ENCODE measurements at places on chromosomes 13 and 19.
A peak's percentile ranks its signal among the peaks of the same experiment; 100 is the strongest.

DNA sequence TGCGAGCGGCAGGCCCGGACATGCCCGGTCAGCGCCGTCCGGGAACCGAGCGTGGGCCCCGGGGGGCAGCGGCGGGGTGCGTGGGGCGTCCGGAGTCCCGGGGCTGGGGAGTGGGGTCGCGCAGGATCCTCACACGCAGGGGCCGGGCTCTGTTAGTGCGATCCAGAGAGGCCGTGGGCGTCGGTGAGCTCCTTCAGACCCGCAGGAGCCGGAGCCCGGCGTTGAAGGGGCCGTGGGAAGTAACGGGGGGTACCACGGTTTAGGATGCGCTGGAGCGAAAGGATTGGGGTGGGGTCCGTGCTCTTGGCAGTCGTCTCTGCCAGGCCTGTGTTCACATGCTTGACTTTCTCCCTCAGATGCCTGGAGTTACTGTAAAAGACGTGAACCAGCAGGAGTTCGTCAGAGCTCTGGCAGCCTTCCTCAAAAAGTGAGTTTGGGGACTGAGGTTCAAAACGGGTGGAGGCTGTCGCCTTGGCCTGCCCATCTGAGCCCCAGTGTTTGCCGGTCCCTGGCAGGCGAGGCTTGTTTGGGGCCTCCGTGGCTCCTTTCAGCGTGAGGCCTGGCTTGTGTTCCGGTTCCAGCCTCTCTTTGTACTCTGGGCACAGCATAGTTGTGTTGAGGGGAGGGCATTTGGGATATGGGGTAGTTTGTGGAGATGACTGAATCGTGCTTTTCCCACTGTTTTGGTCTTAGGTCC, 512 bp downstream of the RPS19 start:
- no peak for DNase-seq

DNA sequence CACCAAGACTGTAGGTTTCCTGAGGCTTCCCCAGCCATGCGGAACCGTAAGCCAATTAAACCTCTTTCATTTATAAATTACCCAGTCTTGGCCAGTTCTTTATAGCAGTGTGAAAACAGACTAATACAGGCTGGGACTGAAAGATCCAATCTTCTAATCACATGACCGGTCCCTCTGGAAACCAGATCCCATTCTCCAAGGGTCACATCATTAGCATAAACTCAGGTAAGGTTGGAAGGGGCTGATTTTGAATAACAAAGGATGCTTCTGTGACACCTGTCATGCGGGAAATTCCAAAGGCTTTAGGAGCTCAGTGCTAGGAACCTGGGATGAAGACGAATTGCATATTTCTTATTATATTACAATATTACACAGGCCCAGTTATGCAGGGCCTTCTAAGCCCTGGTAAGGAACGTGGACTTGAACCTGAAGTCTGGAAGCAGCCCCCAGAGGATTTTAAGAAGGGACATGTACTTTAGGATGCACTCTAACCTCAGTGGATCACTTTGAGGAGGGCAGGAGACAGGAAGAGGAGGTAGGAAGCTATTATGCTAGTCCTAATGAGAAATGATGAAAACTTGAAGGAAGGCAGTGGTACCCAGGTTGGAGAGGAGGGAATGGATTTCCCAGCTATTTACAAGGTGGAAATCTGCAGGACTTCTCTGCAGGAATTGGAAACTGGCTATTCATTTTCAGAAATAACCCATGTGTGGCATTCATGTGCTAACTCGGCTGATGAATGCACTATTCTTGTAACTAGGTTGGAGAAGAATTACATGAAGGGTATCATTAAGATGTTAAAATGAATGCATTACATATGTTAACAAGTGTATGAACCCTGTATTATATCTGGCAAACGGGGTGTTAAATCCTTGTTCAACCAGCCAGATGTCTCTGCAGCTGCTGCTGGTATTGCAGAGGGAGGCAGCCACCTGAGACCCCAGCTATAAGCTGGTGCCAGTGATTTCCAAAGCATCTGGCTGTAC, 19.3 kb downstream of the TNFSF11 start:
- no peak for DNase-seq

- DNase-seq, result no peak
Observed at GRCh38 chr19:50790922-50791467, 780 bp downstream of the ACP4 start.

- DNase-seq, result no peak
Observed at GRCh38 chr13:44386913-44387556, 13.4 kb downstream of the SERP2 start.

GRCh38 chr13:36919833-36920615, at the start of gene SMAD9:
SMAD9 (minus strand) TSS chr13:36920238; CDS start chr13:36879689, 40,549 bp downstream.
- peak; percentile 48 for DNase-seq

GRCh38 chr13:27921961-27922882, 2.4 kb downstream of the PDX1 start:
- no peak for DNase-seq

DNA sequence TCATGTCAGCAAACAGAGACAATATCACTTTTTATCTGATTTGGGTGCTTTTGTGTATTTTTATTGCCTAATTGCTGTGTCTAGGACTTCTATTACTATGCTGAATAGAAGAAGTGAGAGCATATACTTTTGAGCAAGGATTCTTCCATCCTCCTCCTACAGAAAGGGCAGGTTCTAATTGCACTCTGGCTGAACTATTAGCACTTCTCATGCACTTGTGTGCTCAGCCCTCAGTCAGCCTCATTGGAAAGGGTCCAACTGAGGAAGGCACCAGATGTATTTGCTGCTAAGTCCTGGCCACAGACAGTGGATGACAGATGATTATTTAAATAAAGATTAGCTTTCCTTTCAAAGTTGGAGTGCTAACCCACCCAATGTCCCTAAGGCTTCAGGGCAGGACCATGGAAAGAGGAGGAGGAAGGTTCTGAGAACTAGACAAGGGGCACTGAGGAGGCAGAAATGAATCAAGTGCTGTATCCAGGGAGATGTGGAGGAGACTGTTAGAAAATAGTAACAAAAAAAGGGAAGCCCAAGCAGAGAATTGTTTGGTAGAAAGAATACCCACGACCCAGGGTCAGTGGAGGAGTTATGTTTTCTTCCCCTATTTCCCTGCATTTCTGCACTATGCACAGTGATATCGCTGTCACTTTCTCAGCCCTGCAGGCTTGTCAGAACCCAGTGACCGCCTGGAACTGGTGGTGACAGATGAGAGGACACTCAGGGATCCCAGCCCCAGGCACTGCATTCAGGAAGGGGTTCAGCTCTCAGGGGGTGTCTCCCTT, 8.0 kb downstream of the LILRB4 start:
- no peak for DNase-seq

GRCh38 chr19:34432797-34433196, 4.6 kb downstream of the UBA2 start:
- no peak for DNase-seq
